Amniotic stem cell (primary cell): ENCODE measurements at places on chromosomes 2 and 18.

GRCh38 chr2:18402-19271, 27.7 kb downstream of the FAM110C start:
- DNase-seq, result no peak

DNA sequence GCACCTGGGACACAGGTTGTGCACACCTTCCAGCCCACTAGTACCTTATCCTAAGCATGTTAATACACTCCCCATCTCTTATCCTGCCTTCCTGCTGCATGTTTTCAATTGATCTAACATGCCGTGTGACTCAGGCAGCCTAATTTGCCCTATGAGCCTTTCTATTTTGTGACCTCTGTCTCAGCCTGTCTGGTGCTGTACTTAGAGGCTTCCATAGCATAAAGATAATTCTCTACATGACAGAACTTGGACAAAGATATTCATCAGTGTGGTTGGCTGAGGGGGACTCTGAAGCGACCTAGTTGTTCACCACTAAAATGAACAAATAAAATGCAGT, 8.6 kb upstream of the TMEM37 start:
- DNase-seq, result no peak

- no peak for DNase-seq
These were observed at the start of gene CHN1 for GRCh38 chr2:175004980-175005732. CHN1 (minus strand) TSS chr2:175005381; CDS start chr2:175004912, 469 bp downstream.

GRCh38 chr2:175097297-175097696, 70.7 kb downstream of the ATF2 start:
- peak; percentile 59 for DNase-seq

DNA sequence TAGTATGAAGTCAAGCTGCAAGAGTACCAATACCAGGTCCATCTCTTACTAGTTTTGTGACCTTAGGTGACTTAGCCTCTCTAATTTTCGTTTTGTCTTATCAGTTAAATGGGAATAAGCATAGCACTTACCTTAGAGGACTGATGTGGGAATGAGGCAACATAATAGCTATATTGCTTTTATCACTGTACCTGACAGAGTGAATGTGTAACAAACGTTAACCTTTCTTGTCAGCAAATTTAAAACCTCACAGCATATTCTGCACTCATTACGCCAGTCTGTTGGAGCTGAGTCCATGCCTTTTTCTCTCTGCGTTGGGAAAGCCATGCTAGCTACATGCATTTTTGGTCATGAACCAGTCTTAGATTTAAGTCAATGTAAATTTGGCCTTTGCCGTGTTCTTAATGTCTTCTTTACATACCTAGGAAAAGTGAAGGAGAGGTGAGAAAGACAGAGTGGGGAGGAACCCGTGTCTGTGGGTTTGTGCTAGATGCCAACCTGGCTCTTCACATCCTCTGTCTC, at the start of gene IL36B:
Gene IL36B, minus strand, starts transcription at position 472 of the 522 bp plus-strand sequence.
- no peak for DNase-seq

- DNase-seq, result no peak
These were observed 15.4 kb upstream of the NDUFV2 start for GRCh38 chr18:9087144-9087543.

DNA sequence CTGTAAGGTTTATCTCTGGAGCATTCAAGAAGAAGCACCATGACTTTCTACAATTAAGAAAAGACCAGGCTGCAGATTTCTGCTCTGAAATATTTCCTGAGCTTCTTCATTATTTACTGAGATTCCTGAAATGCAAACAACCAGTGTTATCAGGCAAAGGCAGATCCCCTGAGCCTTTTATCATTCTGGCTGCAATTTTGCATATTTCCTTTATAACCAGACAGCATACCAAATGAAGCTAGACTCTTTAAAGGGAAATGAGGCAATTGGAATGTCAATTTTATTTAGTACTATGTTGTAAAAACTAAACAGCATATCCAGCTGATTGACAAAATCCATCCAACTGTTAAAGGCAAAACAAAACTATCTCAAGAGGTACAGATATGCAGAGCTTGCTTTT, 372.5 kb downstream of the RIT2 start:
- DNase-seq, result no peak

DNA sequence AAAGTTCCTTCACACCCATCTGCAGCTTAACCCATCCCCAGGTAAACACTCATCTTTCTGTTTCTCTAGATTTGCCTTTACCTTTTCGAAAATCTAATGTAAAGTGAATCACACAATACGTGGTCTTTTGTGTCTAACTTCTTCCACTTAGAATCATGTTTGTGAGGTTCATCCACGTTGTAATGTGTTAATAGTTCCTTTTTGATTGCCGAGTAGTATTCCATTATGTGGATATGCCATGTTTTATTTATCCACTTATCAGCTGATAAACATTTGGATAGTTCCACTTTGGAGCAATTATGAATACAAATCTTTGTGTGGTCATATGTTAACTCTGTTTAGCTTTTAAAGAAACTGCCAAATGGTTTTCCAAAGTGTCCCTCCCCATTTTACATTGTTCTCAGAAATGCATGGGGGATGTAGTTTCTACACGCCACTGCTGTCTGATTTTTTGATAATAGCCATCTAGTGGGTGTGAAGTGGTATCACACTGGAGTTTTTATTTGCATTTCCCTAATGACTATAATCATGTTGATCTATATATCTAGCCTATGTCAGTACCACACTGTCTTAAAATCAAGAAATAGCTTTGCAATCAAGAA, 22.3 kb downstream of the PECR start:
- no peak for DNase-seq

GRCh38 chr18:8030201-8030600, 463.1 kb downstream of the PTPRM start:
- DNase-seq, result no peak

GRCh38 chr18:24491927-24492834, 31.7 kb downstream of the HRH4 start:
- no peak for DNase-seq

- no peak for DNase-seq
These were observed 77.0 kb upstream of the CYP1B1 start for GRCh38 chr2:38152913-38153312.

DNA sequence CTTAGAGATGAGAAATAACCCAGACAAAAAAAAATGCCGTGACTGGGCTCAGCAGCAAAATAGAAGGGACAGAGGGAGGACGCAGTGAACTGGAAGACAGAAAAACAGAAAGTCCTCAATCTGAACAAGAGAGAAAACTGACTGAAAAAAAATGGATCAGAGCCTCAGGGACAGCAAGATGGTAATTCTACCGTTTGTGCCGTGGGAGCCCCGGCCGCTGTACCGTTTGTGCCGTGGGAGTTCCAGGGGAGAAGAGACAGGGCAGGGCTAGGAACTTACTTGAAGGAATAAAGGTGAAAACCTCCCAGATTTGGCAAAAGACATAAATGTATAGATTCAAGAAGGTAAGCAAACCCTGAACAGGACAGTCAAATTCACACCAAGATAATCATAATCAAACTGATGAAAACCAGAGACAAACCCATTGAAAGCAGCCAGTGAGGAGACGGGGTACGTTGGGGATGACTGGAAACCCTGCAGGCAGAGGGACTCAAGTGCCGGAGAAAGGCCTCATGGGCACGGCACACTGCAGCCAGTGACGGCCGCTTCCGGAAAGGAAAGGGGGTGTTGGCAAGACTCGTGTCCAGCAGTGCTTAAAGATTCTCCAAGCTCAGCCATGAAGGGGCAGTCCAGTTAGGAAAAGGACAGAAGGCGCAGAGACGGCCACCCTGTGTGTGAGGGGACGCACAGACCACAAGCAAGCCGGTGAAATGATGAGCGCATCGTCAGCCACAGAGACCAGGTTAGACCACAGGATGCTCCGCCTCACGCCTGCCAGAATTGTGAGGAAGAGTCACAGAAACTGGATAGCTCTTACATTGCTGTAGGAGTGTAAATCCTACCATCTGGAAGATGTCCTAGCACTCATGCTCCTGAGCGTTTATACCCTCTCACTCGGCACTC, 40.0 kb upstream of the NFATC1 start:
- no peak for DNase-seq

- no peak for DNase-seq
These were observed 36.2 kb downstream of the AMER3 start for GRCh38 chr2:130791617-130791939.

- DNase-seq, result no peak
These were observed 101.5 kb upstream of the GALNT5 start for GRCh38 chr2:157155992-157156391.

- no peak for DNase-seq
These were observed at the start of gene TRIM54 for GRCh38 chr2:27281855-27282559. TRIM54 (plus strand) TSS chr2:27282429; CDS start chr2:27282732, 303 bp downstream.

- no peak for DNase-seq
These were observed 217.3 kb downstream of the VAPA start for GRCh38 chr18:10131081-10131459.

DNA sequence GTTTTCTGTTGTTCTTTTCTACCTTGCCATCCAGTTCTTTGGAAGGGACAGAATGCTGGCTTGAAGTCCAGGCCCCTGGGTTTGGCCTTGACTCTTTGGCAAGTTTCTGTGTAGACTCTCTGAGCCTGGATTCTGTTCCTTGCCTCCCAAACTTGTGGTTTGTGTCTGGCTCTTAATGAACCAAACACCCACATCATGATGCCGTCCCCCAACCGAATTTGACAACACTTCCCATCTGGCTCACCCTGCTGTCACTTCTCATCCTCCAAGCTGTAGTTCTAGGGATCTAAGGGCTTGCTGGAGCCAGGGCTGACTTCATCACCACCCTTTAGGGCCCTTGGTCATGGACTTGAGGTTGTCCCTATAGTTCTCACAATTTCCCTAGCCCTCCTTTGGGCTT, 68.9 kb upstream of the CELF4 start:
- no peak for DNase-seq

- no peak for DNase-seq
These were observed 2.1 kb downstream of the FBLN7 start for GRCh38 chr2:112140205-112140802.

DNA sequence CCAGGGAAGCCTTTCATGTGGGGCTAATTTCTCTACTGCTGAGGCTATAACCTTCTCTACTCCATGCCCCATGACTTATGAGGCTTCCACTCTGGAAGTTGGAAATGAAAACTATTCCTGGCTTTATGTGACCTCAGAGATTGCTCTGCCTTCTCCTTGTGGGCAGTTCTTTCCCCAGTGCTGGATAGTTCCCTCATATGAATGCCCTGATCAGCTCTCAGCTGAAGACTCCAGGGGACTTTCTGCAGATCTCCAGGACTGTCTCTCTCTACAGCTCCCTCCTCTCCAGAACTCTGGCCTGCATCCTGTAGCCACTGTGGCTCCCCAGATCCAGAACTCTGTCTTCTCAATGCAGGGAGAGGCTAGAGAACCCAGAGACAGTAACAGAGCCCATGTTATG, 235.1 kb downstream of the SEPTIN10 start:
- no peak for DNase-seq

DNA sequence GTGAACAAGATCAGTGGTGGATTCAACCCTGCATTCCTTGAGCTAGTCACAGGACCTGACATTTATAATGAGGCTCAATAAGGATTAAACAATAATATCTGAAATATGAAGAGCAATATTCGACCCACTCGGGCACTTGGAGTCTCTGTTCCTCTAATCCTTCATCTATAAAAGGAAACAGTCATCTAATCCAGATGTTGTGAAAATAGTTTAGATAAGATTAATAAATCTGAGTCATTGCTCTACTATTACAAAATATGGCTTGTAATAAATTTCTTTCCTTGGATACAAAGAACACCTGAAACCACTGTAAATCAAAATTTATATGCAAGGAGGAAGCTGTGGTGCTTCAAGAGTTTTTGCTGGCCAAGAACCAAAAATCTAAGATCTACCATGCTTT, 846.9 kb upstream of the ACVR2A start:
- no peak for DNase-seq

DNA sequence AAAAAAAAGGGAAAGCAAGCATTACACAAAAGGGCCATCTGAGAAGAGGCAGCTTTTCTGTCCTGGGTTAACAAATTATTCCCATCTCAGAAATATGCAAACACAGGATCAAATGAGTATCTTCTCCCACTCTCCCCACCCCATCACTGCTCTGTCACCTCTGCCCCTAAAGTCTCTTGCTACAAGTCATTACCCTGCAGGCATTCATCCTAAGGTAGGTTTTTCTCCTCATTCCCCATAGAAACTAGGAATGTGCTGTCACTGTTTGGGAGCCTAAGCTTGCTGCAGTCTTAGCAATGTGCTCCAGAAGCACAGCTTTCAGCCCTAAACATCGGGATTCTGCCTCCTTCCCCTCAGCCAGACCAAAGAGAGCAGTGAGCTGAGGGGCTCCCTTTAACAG, 3.6 kb downstream of the LRRTM1 start:
- DNase-seq, result no peak

DNA sequence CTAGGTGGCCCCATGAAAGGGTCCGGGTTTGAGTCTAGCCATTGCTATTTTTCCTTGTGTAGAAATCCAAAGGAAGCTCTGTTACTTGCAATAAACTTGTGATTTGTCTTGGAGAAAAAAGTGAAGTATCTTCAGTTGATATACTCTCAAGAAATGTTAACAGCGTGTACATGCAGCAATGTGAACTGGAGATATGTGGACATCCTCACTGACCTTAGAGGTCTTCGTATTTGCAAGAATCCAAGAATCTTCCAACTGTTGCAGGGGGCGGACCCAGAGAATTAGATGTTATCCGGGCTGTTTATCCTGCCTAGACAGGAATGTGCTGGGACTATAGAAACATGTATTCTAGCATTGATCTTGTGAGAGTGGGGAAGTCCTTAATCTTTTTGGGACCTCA, 187.6 kb downstream of the KCNS3 start:
- no peak for DNase-seq

GRCh38 chr2:14654835-14655282, 22.3 kb downstream of the LRATD1 start:
- DNase-seq, result no peak

GRCh38 chr2:107648781-107649404, 177.8 kb upstream of the RGPD4 start:
- DNase-seq, result no peak

GRCh38 chr2:100802066-100802465, 17.9 kb upstream of the NPAS2 start:
- DNase-seq, result no peak

DNA sequence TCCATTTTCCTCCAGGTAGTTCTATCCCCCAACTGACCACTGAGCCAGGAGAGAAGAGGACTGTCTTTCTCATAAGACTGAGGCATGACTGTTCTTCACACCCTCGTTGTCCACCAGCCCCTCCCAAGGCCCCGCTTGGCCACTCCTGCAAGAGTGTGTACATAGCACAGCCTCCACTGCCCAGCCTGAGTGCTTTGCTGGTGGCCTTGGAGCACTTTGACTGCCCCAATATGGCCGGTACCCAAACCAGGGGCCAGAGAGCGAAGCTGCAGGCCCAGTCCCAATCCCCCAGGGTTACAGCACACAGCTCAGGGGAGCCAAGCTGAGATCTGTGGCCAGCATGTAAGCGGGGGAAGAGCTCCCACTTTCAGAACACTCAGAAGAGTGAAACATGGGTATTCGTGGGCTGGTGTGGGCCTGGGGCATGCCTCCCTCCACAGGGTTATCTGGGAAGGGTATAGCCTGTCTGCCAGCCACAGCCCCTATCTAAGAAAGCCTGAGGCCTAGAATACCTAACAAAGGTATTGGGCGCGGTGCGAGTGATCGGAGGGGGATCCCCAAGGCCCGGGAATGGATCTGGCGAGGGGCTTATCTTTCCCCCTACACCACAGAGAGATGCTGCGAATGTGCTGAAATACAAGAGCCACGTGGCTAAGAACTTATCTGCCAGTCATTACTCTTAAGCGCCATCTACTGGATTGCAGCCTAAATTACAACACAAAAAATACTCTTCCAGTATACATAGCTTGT, 163.8 kb downstream of the WDPCP start:
- no peak for DNase-seq
